ENCODE measurements at places on chromosomes 5 and 9. TPM values are rescaled to one million over a fixed set of nuclear protein-coding genes. Genes with fewer than 3 reads are reported as not detected.

FOXI1 gene
- not detected for total RNA-seq

- no peak for DNase-seq
These were observed 227.3 kb downstream of the MCTP1 start for GRCh38 chr5:95057615-95058014.

EGFLAM gene
- 31.5 TPM for total RNA-seq

NEURL1B gene
- 17.0 TPM for total RNA-seq

DNA sequence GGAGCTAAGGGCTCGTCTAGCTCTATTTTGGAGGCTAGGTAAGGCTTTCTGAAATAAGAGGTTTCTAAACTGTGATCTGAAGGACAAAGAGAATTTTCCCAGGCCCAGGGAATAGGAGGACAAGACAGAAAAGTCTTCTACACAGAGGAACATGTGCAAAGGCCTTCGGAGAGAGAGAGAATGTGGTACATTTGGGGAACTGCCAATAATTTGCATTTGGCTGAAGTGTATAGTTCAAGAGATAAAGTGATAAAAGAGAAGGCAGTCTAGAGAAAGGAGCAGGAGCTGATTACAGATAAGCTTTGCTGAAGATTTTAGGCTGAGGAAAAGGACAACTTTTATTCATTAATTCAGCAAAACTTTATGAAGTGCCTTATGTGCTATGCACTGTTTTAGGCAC lies 214.4 kb upstream of the ELL2 start:
- DNase-seq, result no peak

Data from breast epithelium (tissue), 4 donors.